Stimulated activated CD8-positive, alpha-beta memory T cell treated with anti-CD3 and anti-CD28 coated beads, Interleukin-7, amount 100 ng/mL, for 4 hours (primary cell): ENCODE measurements at places on chromosomes 3 and 15.

DNA sequence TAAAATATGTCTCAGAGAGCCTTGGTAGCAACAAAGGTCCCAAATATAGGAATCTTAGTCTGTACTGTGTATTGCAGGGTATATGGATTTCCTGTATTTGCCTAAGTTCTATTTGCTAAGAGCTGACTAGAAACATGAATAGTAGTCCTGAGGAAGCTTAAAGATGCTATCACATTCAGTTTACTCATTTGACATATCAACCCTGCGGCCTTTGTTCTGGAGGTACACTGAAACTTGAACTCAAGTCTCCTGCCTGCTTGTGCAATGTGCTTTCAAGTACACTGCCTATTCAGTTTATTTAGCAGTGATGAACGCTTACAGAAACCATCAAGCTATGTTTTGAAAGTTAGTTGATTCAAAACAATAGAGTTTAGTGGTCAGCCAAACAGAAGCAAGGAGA is 21.1 kb downstream of the IL1RAP start:
- DNase-seq = no peak

DNA sequence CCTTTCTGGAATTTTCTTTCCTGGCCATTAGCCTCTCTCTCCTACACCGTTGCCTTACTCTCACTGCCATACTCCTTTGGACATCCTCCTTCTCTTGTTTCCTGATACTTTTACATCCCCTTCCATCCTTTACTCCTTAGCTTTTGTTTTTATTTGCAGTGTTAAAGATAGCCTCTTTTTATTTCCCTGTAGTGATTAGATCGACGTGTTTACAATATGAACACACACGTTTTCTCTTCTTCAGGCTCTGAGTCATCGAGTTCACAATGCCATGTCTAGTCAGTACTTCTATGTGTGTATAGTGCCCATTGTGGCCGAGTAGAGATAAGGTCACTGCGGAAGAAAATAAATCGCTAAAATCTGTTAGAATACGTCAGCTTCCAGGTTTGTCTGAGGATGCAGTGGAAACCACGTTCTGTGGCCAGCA is 208.5 kb downstream of the LPP start:
- no peak for DNase-seq

GRCh38 chr3:14836049-14836468 is 17.3 kb downstream of the FGD5 start:
- DNase-seq = no peak

DNA sequence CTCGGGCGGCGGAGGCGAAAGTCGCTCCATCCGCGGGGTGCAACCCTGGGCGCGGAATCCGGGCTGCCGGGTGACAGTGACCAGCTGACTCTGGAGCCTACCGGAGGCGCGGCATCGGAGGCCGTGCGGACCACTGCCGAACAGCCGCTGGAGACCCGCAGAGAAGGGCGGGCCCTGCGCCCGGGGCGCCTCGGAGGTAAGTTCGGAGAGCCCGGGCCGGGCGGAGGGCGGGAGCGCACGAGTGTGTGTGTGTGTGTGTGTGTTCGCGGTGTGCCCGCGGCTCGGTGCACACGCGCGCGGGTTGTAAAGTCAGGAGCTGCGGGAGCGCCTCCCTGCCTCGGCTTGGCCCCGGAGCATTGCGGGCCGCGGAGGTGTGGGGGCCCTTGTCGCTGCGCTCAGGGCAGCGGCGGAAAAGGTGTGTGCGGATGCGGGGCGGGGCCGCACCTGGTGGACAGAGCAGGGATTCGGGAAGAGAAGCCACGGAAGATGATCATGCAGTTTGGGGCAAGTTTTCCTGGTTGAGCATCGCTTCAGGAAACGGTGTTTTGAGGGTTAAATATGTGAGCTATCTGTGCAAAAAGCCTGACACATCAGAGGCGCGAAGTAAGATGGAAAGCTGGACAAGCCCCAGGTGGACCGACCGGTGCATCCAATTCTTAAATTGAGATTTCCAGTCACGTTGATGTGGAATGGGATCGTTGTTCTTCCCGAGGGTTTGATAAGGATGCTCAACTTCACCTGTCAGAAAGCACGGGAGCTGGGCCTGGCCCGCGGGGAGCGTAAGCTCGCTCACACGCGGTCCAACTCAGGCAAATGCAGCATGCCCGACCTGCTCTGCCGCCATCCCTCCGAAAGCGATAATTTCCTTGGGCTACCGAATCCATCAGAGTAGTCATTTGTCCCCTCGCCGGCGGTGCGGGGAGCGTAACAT is 474 bp downstream of the MINAR1 start:
- no peak for DNase-seq

DNA sequence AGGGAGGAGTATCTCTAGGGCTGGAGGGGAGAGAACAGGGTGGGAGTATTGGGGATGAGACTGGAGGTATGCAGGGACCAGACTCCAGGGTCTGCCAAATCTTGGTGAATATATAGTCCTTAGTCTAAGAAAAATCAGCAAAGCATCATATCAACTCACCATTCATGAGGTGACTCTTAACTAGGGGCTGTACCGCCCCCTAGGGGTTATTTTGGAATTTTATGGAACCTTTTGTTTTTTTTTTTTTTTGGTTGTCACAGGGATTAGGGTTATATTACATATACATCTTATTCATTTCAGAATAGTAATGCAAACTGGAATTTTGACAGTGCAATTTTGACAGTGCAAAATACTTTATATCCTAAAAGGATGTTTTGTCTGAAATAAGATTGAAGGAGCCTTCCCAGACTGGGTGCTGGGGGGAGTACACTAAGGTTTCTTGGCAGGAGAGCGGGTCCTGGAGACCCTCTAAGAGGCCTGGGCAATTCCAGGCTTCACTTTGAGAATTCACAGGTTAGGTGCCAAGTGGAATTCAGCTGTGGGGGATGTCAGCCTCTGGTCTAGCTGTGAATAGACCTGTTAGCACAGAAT is 7.5 kb downstream of the CMTM7 start:
- DNase-seq = no peak

DNA sequence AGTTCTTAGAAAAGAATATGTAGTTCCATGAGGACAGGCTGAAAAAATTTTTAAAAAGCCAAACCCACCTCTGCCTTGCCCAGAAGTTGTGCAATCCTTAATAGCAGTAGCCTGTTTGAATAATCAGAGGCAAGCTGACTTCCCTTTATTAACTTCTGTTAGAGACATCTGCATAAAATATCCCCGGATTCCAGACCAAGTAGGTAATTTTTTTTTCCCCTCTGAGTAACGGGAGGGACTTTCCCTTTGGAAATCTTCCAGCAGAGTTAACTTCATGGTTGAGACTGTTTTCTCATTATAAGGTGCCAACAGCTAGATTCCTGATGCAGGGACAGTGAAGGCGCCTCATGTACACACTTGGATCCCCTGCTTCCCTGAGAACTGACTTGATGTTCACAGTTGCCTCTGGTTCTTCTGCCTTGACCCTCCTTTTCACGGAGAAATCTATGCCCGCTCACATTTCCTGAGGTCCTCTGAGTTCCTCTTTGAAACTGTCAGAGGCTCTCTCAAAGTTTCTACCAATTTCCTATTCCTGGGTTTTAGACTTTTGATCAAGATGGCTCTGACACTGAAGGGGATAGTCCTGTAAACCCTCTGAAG is 227.6 kb upstream of the BHLHE40 start:
- DNase-seq = no peak

GRCh38 chr3:126438186-126438585 is 37.5 kb downstream of the ZXDC start:
- no peak for DNase-seq

DNA sequence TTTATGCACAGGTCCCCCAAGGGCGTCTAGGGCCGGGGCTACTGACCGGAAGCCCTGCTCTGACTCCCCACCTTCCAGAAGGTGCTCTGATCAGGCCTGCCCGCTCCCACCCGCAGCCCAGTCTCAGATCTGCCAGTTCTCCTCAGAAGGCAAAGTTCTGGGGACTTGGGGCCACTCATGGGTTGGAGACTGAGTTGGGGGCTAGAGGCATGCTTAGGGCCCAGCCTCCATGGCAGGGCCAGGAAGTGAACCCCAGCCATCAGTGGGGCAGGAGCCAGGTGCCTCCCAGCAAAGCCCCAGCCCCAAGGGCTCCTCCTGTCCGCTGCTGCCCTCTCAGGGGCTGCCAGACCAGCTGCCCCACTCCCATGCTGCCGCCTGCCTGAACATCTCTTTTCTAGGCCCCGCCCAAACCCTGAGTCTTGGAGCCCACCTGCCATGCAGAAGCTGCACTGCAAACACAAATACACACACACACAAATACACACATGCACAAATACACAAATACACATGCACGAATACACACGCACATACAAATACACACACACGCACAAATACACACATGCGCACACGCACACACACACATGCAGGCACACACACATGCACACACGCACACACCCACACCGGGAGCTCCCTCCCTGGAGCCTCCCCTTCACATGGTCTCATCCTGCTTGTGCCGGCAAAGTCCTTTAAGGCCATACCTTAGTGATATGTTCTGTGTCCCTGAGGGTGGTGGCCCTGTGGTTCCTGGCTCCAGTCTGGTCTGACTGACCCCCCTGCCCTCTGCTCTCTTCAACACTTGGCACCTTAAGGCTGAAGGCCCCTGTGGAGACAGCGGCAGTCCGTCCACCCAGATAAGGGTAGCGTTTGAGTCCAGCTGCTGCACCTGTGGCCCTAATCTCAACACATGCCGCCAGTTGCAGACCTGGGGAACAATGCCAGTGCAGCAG is 59.2 kb upstream of the KLF13 start:
- DNase-seq = no peak

GRCh38 chr3:179069762-179070390 is 1.7 kb downstream of the ZMAT3 start:
- no peak for DNase-seq

- DNase-seq = no peak
Observed at GRCh38 chr3:10548992-10549391, 43.6 kb upstream of the ATP2B2 start.

DNA sequence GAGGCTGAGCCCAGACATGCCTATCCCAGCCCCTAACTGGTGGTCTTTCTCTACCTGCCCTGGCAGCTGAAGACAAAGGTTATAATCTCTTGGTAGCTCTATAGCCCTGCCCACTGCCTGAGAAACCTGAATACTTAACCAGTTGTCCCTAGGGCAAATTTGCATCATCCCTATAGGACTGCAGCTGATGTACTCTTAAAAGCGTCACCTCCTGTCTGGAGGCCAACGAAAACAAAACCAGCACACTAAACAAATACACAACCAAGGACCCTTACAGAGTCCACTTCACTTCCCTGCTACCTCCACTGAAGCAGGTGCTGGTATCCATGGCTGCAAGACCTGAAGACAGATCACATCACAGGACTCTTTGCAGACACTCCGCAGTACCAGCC is 98.0 kb downstream of the KCNAB1 start:
- DNase-seq = no peak

GRCh38 chr3:59818033-59818918 is 768.5 kb upstream of the CFAP20DC start:
- no peak for DNase-seq

DNA sequence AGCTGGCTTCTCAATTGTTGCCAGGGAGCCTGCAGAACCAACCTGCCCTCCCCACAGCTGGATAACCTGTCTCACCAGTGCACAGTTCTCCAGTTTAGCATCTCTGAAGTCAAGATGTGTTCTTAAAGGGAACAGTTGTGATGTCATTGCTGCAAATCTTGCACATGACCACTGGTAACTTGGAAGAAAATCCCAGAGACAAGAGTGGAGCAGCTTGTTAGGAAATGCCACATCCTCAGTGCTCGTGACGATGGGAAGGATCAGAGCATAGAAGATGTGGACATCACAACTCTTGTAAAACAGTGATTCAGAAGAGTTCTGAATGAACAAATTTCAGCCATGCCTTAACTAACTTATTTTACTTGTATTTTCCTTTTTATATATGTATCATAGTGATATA is 36.1 kb upstream of the LIMD1 start:
- DNase-seq = no peak

DNA sequence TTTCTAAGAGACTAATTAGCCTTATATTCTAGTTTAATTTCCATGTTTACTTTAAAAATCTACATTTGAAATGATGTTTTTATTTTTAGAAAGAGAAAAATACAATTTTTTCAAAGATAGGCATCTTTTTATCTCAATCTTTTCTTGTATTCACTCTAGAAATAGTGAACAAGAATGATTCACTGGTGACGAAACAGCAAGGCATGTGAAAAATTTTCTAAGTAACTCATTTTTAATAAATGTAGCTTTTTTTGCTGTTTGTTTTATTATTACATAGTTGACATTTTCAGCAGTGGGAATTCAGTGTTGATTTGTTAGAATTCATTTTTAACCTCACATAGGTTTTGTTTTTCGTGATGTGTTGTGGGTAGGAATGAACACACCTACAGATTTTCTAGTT is 1226.4 kb downstream of the NSUN3 start:
- no peak for DNase-seq

- DNase-seq = no peak
Observed at GRCh38 chr15:69194854-69195253, 34.4 kb downstream of the GLCE start.
